ENCODE measurements at places on chromosomes 11 and 22. TPM values are rescaled to one million over a fixed set of nuclear protein-coding genes. Genes with fewer than 3 reads are reported as not detected.

HBG1 gene
- not detected for total RNA-seq

- DNase-seq, result peak; percentile 29
Measured at GRCh38 chr22:39090426-39091064, 6.5 kb upstream of the APOBEC3H start.

B4GAT1 gene
- total RNA-seq, result 17.0 TPM

GRCh38 chr22:47053013-47053725, 290.7 kb downstream of the TBC1D22A start:
- DNase-seq, result no peak

GRCh38 chr11:26037716-26038115, 294.2 kb upstream of the ANO3 start:
- no peak for DNase-seq

CRYBB2 gene
- total RNA-seq, result not detected

NPTXR gene
- 1.7 TPM for total RNA-seq

- DNase-seq, result no peak
Measured at GRCh38 chr11:90747057-90747456, 524.2 kb upstream of the CHORDC1 start.

GRCh38 chr22:44357296-44357965, 44.7 kb upstream of the SHISAL1 start:
- DNase-seq, result no peak

DNA sequence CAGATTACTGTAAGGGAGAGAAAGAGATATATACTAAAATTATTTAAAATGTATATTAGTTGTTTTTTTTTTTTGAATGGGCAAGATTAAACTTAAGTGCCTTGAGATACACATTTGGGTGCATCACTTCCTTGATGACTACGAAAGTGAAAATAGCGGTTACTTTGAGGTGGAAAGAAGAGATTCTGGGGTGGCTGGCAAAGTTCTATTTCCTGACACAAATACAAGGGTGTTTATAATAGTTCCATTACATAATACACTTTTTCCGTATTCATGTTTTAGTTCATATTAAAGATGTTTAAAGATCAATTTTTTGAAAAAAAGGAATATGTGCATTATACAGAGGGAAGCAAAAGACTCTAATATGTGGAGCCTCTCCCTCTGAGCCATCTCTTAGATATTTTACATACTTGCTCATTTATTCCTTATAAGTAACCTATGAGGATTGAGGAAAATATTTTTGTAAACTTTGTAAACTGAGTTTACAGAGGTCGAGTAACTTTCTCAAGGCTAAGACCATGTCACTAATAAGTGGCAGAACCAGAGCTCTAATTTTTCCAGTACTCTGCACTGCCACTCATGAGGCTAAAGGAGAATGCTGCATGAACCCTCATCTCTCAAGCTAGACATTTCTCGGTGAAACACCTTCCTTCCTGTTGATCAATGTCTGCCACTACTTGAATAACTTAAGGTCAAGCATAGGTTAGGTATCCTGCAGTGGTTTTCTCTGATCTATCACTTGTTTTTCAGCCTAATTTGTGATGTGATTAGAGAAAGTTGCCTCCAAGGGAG, 58.6 kb downstream of the DDIAS start:
- DNase-seq, result no peak

DNA sequence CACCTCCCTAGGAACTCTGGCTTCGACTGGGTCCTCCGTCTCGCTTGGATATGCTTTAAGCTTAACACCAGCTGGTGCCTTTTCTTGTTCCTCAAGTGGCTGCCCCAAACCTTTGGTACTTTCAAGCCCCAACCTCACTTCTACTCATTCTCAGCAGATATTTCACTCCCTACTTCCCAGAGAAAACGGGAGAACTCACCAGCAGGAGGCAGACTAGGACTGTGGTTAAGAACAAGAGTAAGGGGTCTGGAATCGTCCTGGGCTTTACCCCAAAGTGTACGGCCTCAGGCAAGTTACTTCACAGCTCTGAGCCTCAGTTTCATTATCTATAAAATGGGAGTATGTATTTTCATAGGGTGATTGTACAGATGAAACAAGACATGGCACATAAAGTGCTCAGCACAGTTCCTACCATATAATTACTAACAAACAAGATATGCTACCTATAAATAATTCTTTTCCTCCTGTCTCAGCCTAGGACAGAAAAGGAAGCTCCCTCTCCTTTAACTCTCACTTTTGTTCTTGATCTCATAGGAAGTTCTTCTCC, 37.8 kb downstream of the PAMR1 start:
- no peak for DNase-seq
